Progenitor cell of endocrine pancreas (in vitro differentiated cells): ENCODE measurements at places on chromosomes 1 and 21. TPM values are rescaled to one million over a fixed set of nuclear protein-coding genes. Genes with fewer than 3 reads are reported as not detected.

Gene LCE1D
- total RNA-seq: not detected in 2 replicates

DNA sequence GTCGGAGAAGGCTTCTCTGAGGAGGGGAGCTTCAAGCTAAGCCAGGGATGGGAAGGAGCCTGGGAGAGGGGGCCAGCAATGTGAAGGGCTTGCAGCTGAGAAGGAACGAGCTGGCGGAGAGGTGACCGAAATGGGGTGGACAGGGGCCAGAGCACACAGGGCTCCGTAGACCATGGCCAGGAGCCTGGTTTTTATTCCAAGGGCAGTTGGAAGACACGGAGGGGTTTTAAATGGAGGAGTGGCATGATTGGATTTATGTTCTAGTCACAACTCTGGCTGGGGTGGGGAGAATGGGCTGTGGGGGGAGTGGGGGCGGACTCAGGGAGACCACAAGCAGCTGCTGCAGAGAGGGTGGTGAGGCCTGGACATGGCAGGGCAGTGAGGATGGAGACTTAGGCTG is 5.1 kb upstream of the EPS8L3 start:
- DNase-seq: no peak

- DNase-seq: no peak
These were observed 185.0 kb downstream of the KCNK2 start for GRCh38 chr1:215267495-215267894.

- peak; percentile 18 for DNase-seq
These were observed at the start of gene RBP7 for GRCh38 chr1:9996624-9997582. Gene RBP7, plus strand, starts transcription at chr1:9997228. Its CDS starts 31 bp downstream, at chr1:9997259.

DNA sequence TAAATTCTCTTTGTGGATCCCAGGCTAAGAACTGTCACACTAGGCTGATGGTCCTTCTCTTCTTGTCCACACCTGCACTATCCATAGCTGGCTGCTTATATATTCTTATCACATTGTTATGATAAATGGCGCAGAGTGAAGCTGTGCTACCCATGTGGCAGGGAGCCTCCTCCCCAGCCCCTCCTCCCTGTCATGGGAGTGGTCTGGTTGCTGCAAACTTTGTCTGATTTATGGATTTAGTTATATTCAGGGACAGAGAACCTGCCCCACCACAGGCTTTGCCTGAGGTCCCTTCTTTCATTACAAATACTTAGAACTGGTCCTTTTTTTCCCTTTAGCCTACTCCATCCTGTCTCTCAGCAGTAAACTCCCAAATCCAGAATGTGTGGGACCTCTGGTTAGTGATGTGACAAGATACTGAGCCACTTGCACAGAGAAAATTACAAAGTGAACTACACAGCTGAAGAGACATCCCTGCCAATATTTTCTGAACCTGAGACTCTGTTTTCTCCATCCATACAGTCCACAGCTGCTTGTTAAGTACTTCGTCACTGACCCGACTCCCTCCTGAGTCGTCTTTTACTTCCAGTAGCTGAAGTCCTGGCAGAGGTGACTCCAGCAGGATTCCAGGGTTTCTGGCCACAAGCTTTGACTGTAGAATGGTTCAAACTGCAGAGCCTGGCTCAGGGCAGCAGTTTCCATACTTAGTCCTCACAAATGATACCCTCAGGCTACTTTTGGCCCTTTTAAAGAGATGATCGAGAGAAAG is 37.6 kb downstream of the PTGFRN start:
- DNase-seq: no peak

DNA sequence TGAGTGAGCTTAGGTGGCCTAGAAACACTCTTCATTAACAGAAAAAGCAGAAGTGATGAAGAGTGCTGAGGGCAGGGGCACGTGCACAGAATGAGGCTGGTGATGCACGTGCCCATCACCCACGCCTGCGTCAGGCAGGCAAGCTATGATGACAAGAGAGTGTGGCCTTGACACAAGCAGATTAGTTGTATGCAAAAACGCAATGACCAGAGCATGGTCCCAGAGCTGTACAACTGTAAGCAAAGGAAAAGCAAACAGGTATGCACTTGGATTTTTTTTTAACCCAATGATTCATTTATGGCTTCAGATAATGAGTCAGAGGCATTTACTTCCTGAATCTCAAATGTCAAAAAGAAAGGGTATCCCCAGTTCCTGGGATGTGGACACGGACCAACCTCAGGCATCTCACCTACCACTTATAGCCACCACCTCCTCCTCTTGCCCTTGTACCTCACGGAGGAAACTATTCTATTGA is 9.1 kb upstream of the TMEM61 start:
- no peak for DNase-seq
